ENCODE measurements at places on chromosomes 7 and 10.
A peak's percentile ranks its signal among the peaks of the same experiment; 100 is the strongest.

DNA sequence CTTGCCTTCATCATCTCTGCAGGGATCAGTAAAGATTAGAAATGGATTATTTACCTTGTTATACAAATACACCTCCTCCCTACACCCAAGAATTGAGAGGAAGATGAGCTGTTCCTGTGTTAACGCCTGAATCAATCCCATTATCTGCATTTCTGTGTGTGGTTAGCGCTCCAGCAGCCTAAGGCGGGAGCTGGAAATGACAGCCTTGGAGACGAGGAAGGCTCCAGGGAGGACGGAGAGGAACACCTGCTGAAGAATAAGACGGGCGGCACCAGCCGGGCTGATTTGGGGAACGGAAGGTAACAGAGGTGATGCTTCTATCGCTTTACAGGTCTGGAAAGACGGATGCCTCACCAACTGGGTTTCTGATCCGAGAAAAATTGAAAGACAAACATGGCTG is 34.2 kb upstream of the DDC start:
- DNase-seq = no peak

- no peak for DNase-seq
These were observed 22.8 kb downstream of the ANTXRL start for GRCh38 chr10:46309511-46310142.

- DNase-seq = no peak
These were observed 152.4 kb upstream of the NRBF2 start for GRCh38 chr10:62980687-62981086.

DNA sequence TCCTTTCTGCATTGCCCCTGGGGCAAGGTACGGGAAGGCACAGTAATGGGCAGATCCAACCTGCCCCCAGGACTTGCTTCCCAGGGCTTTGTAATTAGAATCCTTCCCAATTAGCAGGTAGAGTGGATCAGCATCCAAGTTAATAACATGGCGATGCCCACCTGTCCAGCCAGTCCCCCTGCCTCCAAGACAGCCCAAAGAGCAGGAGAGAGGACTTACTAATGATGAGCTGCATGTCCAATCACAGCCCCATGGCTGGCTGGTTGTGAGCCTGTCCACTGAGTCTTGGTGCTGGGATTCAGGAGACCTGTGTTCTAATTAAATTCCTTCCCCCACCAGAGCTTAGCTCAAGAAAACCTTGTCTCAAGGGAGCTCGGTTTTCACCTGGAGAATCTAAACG is 49.0 kb downstream of the RPS24 start:
- no peak for DNase-seq

DNA sequence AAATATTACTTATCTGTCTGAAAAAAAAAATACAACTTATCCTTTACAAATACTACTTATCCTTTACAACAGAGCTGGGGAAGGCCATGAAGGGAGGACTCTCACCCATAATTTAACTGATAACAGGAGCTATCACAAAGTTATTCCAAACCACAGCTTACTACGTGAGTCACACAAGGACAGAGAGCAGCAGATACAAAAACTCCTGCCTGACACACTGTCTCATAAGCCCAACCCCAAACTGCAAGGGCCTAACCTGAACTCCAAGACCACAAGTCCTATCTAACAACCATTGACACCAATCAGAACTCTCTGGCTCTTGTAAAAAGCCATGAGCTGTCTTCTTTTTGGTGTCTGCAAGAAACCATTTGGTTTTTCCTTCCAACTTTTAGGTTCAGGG is 28.5 kb upstream of the CXCL12 start:
- DNase-seq = no peak

GRCh38 chr10:70374775-70375614 is 7.4 kb downstream of the LRRC20 start:
- no peak for DNase-seq

GRCh38 chr10:76621886-76622620 is 1015.6 kb downstream of the KCNMA1 start:
- no peak for DNase-seq

GRCh38 chr7:47518827-47519226 is 63.1 kb downstream of the TNS3 start:
- DNase-seq = no peak

DNA sequence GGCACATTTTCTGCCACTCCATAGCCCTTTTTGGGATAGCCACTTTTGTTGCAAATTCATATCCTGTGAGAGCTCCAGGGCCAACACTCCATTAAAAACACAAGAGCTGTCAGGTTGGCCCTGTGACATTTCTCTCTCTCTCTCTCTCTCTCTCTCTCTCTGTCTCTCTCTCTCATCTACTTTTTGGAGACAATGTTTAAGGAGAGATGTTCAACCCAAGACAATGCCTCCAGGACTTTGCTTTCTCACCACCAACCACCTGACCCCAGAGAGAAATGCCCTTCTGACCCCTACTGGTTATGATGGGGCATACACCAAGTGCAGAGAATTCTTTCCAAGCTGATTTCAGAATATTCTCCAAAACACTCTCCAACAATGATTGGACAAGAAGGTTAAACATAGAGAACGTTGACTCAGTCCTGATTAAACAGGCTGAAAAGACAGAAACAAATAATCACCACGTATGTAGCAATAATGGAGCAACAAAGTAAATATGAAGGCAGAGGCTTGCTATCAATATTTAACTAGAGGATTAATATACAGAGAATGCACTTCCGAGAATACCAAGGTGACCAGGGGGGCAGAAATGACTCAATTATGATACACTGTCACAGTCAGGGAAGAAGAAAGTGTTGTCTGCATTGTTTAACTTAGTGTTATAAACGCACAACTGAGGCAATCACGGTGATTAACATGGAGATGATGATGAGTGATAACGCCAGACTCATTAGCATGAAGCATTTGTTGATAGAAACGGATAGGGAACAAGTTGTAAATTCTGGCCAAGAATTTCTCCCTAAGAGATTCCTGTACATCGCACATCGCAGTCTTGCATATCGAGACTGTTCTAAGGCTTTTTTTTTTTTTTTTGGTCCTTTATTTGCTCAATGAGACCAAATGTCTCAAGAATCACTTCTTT is 178.5 kb downstream of the NRP1 start:
- no peak for DNase-seq

DNA sequence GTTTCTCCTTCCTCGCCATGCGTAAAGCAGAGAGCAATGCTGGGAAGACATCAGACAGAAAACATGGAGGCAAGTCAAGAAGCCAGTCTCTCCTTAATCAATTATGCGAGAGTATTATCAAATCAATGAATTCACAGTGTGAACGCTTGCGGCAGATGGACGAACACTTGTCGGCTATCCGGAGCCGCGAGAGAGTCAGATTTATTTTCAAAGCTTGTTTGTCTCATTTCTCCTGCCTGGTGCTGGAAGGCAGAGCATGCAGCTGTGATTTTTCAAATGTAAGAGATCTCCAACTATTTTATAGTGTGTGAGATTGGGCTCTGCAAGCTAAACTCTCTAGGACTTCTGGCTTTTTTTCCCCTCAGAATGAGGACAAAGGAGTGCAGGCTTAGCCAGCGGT is 252.3 kb downstream of the SNX10 start:
- DNase-seq = peak; percentile 20

GRCh38 chr10:122845783-122846332 is at the start of gene CUZD1:
Gene CUZD1 (minus strand): TSS chr10:122845857. CDS start chr10:122845843, 14 bp downstream.
- DNase-seq = no peak

- DNase-seq = no peak
These were observed 907 bp upstream of the VPS50 start for GRCh38 chr7:93231259-93231658.

DNA sequence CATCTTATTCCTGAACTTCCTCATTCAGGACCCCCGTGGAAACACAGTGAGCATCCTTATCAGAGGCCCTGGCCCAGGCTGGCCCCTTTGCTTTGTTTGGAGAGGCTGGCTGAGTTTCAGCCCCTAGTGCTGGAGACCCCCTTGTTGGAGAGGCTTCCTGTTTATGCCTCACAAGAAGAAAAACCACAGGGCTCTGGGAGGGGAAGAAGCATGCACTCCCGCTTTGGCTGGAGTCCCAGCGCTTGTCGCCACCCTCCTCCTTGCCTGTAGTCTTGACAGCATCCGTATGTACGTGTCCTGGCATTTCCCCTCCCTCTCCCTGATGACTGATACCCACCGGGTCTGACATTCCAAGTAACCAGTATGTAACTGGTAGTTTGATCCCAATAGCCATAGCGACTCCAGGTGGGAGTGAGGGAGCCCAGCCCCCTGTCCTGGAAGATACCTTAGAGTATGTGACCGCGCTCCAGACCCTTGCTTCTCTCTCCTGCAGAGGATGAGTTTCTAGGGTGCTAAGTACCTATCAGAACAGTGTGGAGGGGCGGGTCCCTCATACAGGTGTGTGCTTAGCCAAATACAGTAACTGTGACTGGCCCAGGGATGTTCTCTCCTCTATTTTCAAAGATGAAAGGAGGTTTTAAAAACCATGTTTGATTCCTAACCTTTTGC is 6.9 kb upstream of the ATP6V0E2 start:
- peak; percentile 36 for DNase-seq

DNA sequence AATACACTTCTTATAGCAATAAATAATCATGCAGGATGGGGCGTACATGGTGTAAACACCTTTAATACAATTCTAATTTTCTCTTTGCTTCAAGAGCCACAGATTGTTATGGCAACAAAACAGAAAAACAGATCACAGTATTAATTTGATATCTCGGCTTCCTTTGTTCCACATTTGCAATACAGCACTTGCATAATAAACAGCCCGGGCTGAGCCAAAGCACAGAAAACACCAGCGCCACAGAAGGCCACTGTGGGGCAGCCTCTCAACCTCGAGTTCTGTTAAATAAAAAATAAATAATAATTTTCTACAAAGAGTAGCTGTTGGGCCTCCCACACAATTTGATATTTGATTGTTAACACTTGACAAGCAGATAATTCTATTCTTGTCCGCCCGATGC is 255.9 kb downstream of the USP6NL start:
- DNase-seq = no peak

- DNase-seq = no peak
These were observed 100.3 kb upstream of the ANK3 start for GRCh38 chr10:60490013-60490412.

- no peak for DNase-seq
These were observed 29.8 kb downstream of the ZMIZ1 start for GRCh38 chr10:79098596-79099015.

DNA sequence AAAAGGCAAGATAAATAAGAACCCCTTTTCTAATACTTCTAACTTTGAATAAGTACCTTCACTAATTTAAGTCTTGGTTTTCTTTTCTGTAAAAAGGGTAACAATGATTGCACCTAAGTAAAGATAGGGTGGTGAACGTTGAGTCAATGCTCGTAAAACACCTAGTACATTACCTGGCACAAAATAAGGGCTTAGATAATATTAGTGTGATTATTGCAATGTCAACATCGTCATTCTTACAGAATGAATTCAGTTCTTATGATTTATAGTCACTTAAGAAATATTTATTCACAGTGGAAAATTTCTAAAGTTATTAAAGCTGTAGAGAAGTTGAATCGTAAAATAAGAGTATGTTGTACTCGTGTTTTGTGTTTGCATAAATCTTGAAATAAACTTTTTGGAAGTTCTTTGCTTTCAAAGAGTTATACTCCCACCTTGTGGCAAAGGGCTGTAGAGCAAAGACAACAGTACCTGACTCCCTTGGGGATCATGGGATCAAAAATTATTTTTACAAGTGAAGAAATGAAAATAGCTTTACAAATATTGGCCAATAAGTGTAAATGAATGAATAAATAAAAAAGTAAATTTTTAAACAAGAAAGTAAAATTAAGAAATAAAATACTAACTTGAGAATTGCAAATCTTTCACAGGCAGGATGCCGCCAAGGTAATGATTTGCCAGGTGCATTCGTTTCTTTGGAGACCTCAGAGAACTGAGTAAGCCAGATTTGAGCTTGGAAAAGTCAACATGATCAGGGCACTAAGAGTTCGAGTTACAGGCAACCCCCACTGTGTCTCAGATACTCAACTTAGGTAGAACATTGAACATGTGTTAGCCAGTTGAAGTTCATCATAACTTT is 285.8 kb upstream of the CACNA2D1 start:
- no peak for DNase-seq

DNA sequence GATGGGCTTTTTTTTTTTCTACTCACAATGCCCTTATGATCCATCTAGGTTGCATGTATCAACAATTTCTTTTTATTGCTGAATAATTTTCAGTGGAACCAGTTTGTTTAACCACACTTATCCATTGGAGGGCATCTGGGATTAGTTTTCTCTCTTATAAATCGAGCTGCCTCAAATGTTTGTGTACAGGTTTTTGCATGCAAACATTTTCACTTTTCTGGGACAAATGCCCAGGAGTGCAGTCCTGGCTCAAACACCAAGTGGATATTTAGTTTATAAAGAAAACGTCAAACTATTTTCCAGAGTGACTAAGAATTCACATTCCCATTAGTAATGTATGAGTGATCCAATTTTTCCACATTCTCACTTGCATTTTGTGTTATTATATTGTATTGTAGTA is 313.4 kb downstream of the CXCL12 start:
- DNase-seq = peak; percentile 44

- no peak for DNase-seq
These were observed 88.9 kb downstream of the IPMK start for GRCh38 chr10:58178811-58179210.

DNA sequence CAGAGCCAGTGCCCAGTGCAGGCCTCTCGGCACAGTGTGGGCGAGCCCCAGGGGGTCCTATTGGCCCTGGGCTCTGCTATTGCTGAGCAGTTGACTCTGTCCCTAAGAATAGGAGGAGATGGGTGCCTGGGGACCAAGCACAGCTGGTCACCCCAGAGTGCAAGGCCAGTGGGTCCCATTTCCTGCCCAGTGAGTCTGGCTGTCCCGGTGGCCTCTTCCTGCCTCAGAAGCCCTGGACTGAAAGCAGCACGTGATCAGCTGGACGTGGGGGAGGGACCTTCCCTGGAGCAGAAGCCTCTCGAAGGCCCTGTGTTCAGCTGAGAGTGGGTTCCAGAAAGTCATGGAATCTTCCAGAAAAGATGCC is 42.0 kb downstream of the PWWP2B start:
- DNase-seq = no peak

DNA sequence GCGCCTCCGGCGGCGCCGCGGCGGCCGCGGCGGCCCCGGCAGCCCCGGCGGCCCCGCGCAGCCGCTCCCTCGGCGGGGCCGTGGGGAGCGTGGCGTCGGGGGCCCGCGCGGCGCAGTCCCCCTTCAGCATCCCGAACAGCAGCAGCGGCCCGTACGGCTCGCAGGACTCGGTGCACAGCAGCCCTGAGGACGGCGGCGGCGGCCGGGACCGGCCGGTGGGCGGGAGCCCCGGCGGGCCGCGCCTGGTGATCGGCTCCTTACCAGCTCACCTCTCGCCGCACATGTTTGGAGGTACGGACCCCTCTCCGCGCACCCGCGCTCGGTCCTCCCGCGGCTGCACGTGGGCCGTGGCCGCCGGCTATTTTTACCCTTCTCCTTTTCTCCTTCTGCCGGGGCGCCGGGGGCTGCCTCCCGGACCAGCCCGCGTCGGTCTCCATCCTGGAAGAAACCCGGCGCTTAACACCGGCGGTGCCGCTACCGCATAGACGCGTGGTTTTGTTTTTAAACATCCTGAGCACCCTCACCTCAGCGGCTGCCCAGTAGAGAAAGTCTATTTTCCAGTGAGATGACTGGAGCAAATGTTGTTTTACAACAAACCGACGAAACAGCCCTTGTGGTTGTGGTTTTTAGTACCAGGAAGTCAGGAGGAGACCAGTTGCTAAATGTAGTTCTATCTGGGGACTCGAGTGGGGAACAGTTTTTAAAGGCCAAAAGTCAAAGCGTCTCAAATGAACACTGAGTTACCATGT is 1.3 kb downstream of the ZNRF2 start:
- peak; percentile 41 for DNase-seq

GRCh38 chr10:133528845-133529575 is 1.8 kb downstream of the CYP2E1 start:
- no peak for DNase-seq

All from right lung (tissue), 10 donors.